HFFc6 (cell line): ENCODE measurements at places on chromosomes 6 and 20. TPM values are rescaled to one million over a fixed set of nuclear protein-coding genes. Genes with fewer than 3 reads are reported as not detected.

Gene LAMA5
- total RNA-seq = 1.3 to 1.8 TPM (median 1.5 TPM) in 3 replicates

Gene AGER
- 4.5 and 6.2 TPM in 2 replicates for total RNA-seq

- H3K36me3 ChIP-seq = peaks cover 39% of the 10 kb centered on the region
- no peak overlapping the region for H3K4me3 ChIP-seq
Observed at GRCh38 chr20:41594514-41595322, 23.5 kb downstream of the CHD6 start.

- H3K27me3 ChIP-seq = peaks cover 70% of the 10 kb centered on the region
- H3K4me1 ChIP-seq = no peaks in the 10 kb centered on the region
- H3K27ac ChIP-seq = no peak overlapping the region
Observed at GRCh38 chr20:36334281-36335205, 28.4 kb downstream of the DLGAP4 start.
